ENCODE measurements at places on chromosomes 5 and 9.

DNA sequence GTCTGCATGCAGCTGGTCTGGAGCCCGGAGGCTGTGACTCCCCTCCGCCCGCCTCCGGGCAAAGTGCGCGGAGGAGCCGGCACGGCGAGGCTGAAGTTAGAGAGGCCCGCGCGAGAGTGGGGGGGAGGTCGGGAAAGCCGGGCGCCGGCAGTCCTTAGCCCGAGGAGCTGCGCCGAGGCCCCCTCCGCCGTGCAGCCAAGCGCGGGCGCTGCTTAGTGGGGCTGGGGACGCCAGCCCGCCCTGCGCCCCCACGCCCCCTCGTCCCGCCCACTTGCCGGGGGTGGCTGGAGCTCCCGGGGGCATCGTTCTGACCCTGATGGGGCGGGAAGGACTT lies 403 bp downstream of the NINJ1 start:
- no peak for DNase-seq

DNA sequence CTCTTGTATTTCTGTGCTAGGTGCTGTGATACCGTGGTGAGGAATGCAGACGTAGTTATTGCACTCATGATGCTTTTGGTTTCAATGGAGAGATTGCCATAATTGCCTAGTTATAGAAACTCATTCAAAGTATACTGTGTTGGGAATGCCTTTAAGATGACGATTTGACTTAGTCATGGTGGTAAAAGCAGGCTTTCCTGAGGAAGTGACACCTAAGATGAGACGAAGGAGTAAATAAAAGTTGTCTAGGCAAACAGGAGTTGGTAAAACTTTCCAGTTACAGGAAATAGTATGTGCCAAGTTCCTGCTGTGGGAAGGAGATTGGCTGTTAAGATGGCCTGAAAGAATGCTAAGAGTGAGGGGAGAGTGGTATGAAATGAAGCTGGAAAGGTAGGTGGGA lies 48.1 kb downstream of the FOCAD start:
- no peak for DNase-seq

DNA sequence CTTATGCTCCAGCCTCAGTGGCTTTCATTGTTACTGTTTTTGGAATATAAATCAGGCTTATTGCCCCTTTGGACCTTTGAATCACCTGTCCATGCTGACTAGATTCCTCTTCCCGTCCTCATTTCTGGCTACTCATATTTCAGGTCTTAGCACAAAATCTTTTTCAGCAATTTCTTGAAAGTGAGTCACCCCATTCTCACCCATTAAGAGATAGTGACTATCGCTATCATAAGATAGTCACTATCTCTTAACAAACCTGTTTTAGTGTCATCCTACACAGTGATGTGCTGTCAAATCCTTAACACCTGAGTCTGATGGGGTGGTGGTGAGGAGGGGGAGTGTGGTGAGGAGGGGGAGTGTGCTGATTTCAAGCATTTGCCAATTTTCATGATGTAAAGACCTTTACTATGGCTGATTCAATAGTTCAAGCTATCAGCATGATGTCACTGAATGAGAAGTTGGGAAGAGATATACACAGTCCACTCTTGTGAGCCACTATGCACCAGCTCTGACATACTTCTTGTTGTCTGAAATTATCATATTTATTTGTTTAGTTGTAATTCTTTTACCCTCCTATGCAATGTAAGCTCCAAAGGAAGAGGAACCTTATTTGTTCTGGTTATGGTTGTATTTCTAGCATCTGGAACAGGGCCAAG lies 95.3 kb downstream of the GRIA1 start:
- DNase-seq: no peak

DNA sequence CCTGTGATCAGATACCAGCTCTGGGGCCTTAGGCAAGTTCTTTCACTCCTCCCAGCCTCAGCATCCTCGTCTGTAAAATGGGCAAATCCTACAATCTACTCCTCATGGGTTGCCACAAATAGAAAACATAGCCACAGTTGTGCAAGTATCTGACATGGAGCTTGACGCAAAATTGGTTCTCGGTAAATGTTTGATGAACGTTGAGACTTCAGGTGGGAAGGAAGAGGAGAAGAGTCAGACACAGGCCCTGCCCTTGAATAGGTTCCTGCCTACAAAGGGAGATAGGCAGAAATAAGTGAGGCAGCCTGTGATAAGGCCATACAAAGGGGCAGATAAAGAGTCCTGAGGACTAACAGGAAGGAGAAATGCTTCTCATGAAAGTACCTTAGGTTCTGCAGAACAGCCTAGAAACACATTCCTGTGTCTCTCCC lies 26.1 kb upstream of the CPEB4 start:
- no peak for DNase-seq

GRCh38 chr5:73764996-73765395 lies 139.0 kb downstream of the ARHGEF28 start:
- no peak for DNase-seq

GRCh38 chr9:115941561-115942315 lies 211.9 kb upstream of the PAPPA start:
- DNase-seq: no peak

DNA sequence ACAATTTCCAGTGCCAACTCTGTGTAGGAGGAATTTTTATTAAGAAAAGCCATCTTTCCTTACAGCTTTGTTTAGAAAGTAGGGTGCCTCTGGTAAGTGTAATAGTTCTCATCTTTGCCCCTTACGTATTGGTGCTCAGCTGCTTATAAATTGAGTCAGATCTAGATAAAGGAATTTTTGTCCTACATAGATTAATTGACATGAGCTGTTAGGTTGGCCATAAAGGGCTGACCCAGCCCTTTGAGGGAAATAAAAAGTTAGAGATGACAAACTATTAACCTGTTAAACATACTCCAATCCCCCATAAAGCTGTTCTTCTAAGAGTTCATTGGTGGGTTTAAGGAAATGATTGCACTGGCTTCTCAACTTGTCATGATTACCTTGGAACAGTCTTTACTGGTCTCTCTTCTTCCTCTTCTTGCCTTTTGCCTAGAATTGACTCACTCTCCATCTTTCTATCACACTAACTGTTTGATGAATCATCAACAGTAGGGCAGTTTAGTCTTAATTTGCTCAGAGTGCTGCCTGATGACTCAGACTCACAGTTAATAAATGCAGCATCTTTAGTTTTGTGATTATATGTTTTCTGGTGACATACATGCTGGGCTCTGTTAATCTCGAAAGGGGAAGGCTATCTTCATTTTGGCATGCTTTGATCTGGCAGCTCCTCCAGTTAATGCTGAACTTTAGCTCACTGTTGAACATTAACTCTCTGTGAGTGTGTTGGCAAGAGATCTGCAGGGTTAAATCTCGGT lies 51.7 kb downstream of the ARHGAP26 start:
- no peak for DNase-seq

GRCh38 chr5:121819682-121820261 lies 31.9 kb upstream of the FTMT start:
- no peak for DNase-seq

- no peak for DNase-seq
Observed at GRCh38 chr5:81397176-81397575, 3.2 kb upstream of the ACOT12 start.

- no peak for DNase-seq
Observed at GRCh38 chr5:154498591-154498990, 20.6 kb upstream of the HAND1 start.

DNA sequence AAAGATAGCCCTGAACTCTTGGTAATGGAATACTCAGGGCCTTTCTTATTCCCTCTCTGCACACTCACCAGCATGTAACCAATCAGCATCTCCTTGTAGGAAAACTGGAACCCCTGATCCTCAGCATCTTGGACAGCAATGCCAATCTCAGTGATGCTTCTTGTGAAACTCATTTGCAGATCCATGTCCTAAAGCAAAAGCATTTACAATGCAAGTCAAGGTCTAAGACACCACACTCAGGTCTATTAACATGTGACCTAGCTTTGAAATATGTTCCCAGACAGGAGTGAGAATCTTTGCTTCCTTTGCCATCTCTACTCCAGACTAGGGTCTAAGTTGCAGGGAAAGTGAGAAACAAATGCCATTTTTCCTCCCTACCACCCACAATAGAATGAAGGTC lies 38.2 kb downstream of the MROH2B start:
- DNase-seq: no peak
